ENCODE measurements at places on chromosomes 16 and 17.

GRCh38 chr17:47288531-47289116 is 35.0 kb downstream of the ITGB3 start:
- no peak for DNase-seq

DNA sequence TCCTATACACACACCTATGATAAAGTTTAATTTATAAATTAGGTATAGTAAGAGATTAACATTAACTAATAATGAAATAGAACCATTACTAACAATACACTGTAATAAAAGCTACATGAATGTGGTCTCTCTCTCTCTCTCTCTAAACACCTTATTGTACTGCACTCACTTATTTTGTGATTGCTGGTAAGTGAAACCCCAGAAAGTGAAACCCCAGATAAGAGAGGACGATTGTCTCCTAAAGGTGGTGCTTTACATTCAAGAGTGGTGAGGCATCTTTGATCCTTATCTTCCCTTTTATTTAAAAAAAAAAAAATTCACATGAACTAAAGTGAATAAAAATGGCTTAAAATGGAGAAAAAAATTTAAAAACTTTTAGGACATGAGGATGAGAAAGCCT is 80.1 kb upstream of the TRAP1 start:
- no peak for DNase-seq

DNA sequence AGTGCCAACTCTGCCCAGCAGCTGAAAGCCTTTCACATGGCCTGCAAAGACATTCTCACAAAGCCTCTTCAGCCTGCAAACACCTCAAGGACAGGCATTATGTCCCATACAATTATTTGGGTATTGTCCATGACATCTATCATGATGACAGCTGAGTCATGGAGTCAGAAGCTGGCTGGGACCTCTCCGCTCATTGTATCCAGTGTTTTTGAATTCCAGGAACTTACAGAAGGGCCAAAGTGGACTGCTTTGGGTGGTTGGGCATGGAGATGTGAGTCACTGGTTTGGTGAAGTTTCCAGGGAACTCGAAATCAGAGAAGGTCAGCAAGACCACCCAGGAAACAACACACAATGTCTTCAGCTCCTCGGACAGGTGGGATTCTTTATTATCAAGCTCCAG is 188.6 kb upstream of the CCL2 start:
- DNase-seq = no peak

- DNase-seq = no peak
These were observed 29.8 kb upstream of the DNAH17 start for GRCh38 chr17:78607038-78607437.
